Right ventricle myocardium inferior (tissue), 1 donor: ENCODE measurements at places on chromosomes 12 and 14. TPM values are rescaled to one million over a fixed set of nuclear protein-coding genes. Genes with fewer than 3 reads are reported as not detected.

The GALNT16 gene
- total RNA-seq = 94.9 TPM

GRCh38 chr12:79423560-79423959 lies 267.2 kb downstream of the PAWR start:
- DNase-seq = no peak

DNA sequence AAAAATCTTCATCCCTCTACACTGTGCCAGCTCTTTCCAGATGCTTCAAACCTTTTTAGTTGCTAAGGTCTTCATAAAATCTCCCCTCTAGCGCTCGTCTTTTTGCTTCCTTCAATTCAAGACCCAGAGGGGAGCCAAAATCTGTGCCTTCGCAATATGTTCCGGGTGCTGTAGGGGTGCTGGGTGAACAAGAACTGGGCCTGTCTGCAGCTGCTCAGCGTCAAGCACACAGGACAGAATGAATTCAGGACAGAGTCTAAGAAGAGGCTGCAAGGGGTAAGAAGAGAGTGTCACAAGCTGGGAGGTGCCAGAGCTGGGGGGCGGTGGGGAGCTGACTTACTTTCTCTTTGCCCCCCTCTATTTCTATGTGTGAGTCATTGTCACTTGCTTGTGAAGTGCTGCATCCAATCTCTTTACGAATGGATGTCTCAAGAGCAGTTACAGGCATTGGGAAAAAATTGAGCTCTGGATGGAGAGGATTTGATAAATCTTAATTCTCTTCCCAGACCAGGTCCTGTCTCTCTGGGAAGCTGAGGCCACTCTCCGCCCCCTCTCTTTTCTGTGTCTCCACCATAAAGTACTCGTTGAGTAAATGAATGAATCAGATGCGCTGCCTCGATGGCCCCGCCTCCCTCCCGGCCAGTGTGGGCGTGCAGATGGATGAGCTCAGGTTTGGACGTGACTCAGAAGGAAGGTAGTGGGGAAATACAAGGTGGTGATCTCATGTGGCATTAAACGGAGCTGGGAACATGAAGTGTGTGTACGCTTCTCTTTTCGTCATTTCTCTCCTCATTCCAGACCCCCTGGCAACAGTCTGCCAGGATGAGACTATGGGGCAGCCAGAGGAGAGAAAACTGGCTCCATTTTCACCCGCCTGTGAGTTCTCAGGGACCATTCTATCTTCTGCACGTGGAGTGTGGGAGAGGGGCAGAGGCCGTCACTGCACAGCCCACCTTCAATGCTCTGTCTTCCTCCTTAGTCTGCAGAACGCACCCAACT lies 91.3 kb downstream of the TSPAN9 start:
- no peak for DNase-seq

DNA sequence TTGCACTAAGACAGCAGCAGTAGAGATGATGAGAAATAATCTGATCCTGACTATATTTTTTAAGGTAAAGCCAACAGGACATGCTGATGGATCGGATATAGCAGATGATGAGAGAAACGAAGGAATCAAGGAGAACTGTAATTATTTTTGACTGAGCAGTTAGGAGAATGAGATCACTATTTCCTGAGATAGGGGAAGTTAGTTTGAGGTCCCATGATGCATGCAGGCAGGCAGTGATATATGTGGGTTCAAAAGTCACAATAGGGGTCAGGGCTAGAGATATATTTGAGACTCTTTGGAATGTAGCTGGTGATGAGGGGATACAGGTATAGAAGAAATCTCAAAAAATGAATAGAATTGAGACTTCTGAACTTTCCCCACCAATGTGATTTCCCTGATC lies 107.6 kb downstream of the GTF2A1 start:
- DNase-seq = no peak

DNA sequence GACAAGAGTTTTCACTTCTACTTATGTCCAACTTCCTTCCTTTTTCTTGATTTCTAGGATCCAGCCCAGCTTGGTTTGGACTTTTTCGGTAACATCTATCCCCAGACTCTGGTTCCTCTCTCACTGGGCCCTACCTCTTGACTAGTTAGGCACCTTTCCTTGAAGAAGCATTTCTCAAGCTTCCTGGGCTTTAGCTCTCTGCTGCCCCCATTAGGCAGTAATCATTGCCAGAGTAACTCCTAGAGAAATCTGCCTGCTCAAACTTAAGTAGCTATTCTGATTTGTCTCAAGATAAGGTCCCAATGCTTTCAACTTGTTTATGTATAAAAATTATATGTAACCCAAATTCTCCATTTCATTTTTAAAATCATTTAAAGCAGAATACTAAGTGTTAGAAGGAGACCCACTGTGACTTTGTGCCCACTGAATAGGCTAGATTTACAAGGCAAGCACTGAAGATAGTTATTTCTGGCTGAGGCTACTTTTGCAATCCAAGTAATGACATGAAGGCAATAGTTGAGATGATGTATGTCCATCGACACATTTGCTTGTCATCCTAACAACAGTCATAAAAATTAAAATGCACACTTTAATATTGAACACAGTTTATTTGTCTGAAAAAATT lies 275.0 kb upstream of the G2E3 start:
- DNase-seq = no peak

DNA sequence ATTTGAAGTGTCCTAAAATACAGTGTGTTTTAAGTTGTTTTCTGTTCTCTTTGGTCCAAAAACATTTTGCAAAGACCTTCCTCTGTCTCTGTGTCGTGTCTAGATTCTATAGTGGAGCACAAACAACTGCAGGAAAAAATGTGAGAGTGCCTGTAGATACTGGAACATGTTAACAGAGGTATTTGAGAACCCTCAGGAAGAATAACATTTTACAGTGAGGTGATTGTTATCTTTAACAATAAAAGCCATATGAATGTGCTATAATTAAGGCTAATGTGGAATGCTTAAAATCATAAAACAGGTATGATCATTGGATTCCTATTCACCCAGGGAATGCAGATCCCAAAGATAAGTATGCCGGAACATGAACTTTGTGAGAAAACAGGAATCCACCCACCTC lies 98.0 kb downstream of the SAMD4A start:
- DNase-seq = no peak

The OAS3 gene
- 5.7 TPM for total RNA-seq

- no peak for DNase-seq
These were observed 304.2 kb upstream of the AMIGO2 start for GRCh38 chr12:47383942-47384341.

- DNase-seq = no peak
These were observed 5.2 kb upstream of the SLC6A13 start for GRCh38 chr12:267581-268482.

The LRP10 gene
- 59.2 TPM for total RNA-seq

DNA sequence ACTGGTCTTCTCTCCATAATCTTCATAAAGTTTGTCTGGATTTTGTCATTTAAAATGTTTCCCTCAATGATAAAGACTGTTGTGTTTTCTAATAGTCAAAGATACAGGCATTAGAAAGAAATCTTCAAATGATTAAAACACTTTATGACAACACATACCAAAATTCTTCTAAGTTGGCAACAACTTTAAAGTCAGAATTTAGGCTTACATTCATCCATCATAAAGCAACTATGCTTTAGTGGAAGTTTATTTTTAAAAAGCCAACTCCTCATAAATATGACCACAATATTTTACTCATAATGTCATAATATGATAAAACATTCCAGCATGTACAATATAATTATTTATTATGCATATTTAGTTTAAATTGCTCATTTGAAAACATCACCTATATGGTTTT lies 17.2 kb upstream of the CCER1 start:
- DNase-seq = no peak

DNA sequence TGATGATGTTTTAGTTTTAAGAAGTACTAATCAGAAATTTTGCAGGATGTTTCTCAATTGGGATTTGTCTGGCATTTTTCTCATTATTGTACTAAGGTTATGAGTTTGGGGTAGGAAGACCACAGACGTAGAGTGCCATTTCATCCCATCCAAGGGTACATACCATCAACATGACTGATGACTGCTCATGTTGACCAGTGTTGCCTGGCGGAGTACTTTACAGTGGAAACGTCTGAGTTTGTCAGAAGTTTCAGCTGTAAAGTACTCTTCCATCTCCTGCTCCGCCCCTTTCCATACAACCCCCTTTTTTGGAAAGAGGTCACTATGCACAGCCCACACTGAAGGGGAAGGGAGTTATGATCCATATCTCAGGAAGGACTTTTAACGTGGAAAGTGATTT lies 74.2 kb downstream of the RCOR1 start:
- DNase-seq = no peak

The STRAP gene
- 135 TPM for total RNA-seq

The TESPA1 gene
- total RNA-seq = 0.70 TPM

GRCh38 chr12:52295663-52296062 lies 4.3 kb upstream of the KRT81 start:
- no peak for DNase-seq
